ENCODE measurements at places on chromosomes 7 and 10.

DNA sequence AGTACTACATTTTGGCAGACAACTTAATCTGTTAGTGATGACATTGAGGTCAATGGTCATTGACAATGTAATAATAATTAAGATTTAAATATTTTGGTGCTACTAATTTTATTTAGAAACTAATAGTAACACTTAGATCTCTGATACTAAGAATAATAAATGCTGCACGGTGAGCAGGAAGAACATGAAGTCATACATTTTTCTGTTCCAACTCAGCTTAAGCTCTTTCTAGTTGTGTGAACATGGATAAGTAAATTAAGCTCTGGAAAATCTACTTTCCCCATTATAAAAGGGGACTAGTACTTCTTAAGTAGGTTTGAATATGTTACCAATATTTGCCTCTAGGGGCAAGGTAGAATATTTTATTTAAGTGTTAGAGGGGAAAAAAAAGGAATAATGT, 65.9 kb upstream of the MEOX2 start:
- DNase-seq = no peak

DNA sequence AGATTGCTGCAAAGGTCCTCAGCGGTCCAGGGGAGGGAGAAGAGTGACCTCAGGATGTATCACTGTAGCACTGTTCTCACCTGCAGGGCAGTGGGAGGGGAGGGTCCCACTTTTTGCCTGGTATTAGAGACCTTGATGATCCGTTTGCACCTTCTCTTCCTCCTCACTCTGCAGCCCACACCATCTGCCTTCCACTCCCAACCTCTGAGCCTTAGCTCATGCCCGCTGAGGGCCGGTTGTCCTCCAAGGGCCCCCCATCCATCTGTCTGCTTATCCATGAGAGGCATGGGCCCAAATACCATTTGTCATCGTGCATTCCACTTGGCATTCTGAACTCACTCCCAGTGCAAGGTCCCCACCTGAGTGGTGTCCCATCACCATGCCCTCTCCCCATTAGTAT, 64.6 kb upstream of the PCBD1 start:
- no peak for DNase-seq

DNA sequence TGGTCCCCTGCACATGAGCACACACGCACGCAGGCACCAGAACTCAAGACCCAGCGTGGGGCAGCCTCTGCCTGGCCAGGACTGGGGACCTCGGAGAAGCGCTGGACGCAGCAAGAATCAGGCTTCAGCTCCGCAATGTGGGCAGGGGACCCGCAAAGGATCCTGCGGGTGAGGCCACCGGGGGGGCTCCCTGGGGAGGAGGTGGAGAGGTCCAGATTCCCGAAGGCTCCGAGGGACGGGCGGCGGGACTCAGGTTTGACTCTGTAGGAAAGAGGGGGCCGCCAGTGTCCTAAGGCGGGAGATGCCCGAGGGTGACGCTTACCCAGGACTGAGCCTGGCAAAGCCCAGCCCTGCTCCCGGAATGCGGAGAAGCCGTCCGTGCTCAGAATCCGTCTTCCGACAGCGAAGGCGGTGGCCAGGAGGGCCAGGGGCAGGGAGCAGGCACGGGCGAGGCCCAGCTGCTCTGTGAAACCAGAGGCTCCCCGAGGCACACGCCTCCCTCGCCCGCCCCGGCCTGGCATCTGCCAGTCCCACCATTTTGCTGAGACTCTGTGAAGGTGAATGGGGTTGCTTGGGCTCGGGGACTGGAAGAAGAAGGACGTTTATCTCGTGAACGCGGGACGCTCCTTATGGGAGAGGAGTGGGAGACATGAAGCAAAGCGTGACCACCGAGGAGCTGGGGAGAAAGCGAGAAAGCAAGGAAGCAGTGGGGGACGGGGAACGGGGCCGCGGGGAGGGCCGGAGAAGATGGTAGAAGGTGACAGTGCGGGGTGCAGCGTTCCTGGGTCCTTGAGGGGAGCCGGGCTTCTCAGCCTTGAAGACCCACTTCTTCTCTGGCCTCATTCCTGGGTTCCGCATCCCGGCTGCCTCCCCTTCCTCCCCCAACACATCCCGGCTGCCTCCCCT, 489.2 kb downstream of the PTPRN2 start:
- no peak for DNase-seq

GRCh38 chr10:13352519-13352918, 4.4 kb upstream of the SEPHS1 start:
- no peak for DNase-seq

- DNase-seq = no peak
Observed at GRCh38 chr7:118938845-118939244, 714.3 kb downstream of the ANKRD7 start.

DNA sequence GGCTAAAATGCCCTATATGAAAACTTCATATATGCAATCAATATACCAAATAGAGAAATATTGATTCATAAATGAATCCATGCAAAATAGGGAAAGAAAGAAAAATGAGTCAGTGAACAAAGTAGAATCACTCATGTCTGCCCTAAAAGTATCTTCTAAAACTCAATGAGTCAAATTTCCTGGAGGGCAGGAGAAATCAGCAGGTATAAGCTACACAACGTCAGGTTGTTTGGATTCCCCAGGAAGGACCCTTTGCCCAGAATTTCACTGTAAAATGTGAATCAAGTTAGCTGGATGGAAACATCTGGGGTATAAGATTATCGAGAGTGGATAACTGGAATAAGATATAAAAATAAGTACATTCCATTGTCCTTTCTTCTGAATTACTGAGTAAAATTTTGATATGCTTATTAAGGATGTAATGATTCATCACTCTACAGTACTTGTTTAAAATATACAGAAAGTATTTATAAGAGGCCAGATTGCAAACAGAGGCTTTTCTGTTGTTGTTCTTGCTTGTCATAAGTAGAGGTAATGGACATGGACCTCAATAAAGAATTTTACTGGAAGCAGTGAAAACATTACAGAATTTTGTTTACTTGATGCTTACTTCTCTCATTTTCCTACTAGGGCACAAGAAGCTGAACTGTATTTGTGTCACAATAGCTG, 99.0 kb downstream of the AGMO start:
- no peak for DNase-seq

GRCh38 chr7:80809545-80809944, 109.3 kb downstream of the SEMA3C start:
- no peak for DNase-seq

DNA sequence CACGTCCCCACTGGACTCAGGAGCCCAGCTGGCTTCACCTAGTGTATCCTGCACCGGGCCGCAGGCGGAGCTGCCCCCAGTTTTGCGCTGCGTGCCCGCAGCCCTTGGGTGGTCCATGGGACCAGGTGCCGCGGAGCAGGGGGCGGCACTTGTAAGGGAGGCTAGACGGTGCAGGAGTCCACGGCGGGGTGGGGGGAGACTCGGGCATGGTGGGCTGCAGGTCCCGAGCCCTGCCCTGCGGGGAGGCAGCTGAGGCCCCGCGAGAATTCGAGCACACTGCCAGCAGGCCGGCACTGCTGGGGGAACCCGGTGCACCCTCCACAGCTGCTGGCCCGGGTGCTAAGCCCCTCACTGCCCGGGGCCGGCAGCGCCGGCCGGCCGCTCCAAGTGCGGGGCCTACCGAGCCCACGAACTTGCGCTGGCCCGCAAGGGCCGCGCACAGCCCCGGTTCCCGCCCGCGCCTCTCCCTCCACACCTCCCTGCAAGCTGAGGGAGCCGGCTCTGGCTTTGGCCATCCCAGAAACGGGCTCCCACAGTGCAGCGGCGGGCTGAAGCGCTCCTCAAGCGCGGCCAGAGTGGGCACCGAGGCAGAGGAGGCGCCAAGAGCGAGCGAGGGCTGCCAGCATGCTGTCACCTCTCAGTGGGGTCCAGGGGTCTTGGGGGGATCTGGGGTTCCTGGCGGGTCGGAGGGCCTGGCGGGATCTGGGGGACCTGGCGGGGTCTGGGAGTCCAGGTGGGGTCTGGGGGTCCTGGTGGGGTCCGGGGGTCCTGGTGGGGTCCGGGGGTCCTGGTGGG, 81.4 kb downstream of the VIPR2 start:
- no peak for DNase-seq

GRCh38 chr7:41311301-41311700, 391.6 kb downstream of the INHBA start:
- no peak for DNase-seq

GRCh38 chr10:26177341-26177740, 39.2 kb upstream of the GAD2 start:
- no peak for DNase-seq

DNA sequence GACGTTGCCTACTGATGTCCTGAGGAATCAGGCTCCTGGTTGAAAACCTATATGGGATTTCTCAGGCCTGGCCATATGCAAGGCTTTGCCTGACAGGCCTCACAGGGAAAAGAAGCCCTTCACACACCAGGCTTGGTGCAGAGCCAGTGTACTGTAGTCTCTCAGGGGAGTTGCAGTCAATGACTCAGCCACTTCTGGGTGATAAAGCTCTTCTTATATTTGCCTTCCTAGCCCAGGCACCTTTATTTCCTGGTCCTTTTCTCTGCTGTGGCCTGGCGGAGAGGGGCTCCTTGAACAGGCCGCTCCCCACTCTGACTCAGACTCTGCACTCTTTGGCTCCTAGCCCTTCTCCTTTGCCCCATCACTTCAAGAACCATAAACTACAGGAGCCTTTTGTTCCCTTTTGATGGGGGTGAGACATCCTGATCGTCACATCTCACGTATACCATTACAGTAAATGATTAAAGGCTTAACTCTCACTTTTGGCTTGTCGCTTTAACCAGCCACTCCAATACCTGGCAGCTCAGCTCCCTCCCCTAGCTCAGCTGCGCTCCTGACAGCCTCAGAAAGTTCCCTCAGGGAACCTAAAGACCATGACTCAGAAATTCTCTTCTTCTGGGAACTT, 33.5 kb downstream of the DPY19L1 start:
- peak; percentile 92 for DNase-seq

DNA sequence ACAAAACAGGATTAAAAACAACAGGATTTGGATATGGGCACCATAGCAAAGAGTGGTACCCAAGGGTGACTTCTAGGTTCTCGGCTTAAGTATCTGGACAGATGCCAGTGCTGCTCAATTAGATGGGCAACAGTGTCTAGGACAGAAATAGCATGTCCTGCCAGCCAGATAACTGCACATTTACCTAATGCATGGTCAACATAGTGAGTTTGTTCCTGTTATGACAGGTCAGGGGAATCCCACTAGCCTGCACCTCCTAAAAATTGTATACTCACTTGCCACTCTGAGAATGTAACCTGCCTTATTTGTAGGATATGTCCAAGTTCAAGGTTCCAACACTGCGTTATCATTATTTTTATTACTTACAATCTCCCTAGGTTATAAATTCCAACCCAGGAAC, 471.7 kb downstream of the GRM8 start:
- DNase-seq = no peak

GRCh38 chr7:98286093-98286539, 4.6 kb downstream of the BRI3 start:
- no peak for DNase-seq

- DNase-seq = no peak
Observed at GRCh38 chr7:23011222-23011924, 2.6 kb downstream of the HYCC1 start.

DNA sequence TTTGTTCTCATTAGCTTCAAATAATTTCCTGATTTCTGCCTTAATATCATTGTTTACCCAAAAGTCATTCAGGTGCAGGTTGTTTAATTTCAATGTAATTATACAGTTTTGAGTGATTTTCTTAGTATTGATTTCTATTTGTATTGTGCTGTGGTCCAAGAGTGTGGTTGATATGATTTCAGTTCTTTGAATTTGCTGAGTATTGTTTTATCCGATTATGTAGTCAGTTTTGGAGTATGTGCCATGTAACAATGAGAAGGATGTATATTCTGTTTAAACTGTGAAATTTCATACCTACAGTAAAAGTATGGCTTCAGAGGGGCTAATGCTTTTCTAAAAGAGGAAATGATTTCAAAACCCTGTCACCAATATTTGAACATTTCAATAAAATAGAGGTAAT, 17.4 kb upstream of the GRM8 start:
- DNase-seq = no peak

All from NCI-H1092 (cell line).